ENCODE measurements at places on chromosomes 16 and 17. TPM values are rescaled to one million over a fixed set of nuclear protein-coding genes. Genes with fewer than 3 reads are reported as not detected.

GRCh38 chr17:40331743-40332641 is 23.0 kb downstream of the RARA start:
- DNase-seq: peak; percentile 62

- DNase-seq: peak; percentile 58
These were observed 83.7 kb upstream of the ZNF750 start for GRCh38 chr17:82923366-82924113.

DNA sequence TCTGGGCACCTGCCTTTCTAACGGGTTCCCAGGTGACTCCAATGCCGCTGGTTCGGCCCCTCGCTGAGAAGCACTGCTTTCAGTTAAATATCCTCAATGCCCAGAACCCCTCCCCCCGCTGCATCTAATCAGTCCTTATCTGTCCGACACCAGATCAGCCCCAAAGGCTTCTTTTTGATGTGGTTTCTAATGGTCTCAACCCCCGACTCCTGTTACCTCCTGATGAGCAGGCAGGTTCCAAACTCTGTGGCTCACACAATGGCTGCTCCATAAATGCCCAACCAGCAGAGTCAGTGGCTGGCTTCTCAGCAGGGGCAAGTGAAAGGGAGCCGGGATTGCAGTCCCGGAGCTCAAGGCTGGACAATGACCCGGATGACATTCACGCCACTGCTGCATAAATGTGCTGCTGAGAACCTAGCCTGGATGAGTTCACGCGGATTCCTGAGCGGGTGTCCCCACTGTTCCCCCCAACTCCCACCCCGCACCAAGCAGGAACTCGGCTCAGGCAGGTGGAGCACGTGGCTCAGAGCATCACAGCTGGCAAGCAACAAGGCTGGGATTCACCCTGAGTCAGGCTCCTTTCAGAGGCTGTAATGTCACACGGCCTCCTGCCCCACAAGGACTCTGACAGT is 1.0 kb upstream of the SLC38A8 start:
- DNase-seq: no peak

DNA sequence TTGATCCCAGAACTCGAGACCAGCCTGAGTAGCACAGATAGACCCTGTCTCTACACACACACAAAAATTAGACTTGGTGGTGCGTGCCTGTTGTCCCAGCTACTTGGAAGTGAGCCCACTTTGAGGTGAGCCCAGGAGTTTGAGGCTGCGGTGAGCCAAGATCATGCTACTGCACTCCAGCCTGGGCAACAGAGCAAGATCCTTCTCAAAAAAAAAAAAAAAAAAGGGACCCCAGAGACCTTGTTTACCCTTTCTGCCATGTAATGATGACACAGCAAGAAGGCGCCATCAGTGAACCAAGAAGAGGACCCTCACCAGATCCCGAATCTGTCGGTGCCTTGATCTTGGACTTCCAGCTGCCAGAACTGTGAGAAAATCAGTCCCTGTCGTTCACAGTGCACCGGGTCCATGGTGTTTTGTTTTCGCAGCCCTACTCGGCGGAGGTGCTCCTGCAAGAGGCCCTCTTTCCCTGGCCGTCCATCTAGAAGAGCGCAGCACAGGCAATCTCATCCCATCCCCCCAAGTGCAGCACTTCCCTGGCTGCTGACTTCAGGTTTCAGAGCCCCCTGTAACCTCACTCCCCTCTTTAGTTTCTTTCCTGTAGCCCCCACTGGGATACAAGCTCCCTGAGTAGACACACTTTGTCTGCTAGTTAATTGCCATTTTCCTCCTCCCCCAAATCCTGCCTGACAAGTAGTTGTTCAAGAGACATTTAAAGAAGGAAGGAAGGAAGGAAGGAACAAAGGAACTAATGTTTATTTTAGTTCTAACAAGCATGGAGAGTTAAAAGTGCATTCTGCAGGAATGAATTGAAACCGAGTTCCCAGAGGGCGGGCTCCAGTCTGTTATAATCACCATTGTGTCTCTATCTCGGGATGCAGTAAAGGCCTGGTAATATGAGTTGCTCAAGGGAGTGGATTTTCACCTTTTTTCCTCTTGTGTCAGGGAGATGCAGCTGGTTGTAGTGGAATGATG is 115.3 kb downstream of the SNX29 start:
- DNase-seq: no peak

ERN1 gene
- 3.8 TPM for total RNA-seq

ZNF821 gene
- 6.6 TPM for total RNA-seq

KRT20 gene
- not detected for total RNA-seq

Measured in LHCN-M2 (cell line).